ENCODE measurements at places on chromosomes 16 and 17.

DNA sequence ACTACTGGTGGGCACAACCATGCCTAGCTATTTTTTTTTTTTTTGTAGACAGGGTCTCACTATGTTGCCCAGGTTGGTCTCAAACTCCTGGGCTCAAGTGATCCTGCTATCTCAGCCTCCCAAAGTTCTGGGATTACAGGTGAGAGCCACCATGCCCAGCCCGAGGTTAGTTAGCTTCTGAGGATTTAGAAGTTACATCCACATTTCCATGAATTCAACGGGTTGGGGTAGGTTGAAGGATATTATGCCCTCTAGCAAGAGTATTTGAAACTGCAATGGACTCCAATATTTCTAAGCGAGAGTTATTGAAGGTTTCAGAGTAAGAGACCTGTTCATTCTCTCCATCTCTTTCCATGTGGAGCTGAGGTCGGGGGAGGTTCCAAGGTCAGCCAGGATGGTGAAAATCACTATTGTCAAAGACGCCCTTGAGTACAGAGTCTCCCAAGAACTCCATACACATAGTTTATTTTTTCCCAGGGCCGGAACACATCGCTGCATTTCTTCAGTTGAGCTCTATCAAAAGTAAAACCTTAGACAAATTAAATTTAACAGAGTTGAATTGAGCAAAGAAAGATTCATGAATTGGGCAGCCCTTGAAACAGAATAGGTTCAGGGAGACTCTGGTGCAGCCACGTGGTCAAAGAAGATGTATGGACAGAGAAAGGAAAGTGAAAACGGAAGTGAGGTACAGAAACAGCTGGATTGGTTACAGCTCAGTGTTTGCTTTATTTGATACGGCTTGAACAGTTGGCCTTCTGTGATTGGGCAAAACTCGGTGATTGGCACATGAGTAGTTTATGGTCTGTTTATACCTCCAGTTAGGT, 19.0 kb upstream of the ITPRIPL2 start:
- DNase-seq = no peak

GRCh38 chr16:57341062-57341440, 17.5 kb upstream of the CCL22 start:
- DNase-seq = no peak

- no peak for DNase-seq
Observed at GRCh38 chr17:51764387-51764971, 394.0 kb downstream of the CA10 start.

GRCh38 chr16:87661561-87661960, 59.3 kb downstream of the JPH3 start:
- peak; percentile 23 for DNase-seq

- no peak for DNase-seq
Observed at GRCh38 chr17:27488231-27488630, 32.0 kb downstream of the KSR1 start.

DNA sequence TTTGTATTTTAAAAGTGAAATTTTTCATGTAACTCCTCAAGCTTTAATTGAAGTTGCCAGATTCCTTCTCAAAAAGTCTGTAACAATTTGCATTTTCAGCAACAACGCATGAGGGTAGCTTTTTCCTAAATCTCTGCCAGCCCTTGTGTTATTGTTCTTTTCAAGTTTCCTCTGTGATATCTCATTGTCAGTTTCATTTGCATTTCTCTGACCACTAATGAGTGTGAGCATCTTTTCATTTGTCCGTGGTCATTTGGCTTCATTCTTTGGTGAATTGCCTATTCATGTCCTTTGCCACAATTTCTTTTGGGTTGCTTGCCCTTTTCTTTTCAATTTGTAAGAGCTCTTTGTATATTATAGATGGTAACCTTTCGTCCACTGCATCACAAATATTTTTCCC, 68.0 kb upstream of the NKD1 start:
- DNase-seq = no peak

GRCh38 chr17:379531-380465, 27.2 kb upstream of the RPH3AL start:
- DNase-seq = no peak

- DNase-seq = no peak
Observed at GRCh38 chr17:53687324-53687723, 135.4 kb upstream of the KIF2B start.

DNA sequence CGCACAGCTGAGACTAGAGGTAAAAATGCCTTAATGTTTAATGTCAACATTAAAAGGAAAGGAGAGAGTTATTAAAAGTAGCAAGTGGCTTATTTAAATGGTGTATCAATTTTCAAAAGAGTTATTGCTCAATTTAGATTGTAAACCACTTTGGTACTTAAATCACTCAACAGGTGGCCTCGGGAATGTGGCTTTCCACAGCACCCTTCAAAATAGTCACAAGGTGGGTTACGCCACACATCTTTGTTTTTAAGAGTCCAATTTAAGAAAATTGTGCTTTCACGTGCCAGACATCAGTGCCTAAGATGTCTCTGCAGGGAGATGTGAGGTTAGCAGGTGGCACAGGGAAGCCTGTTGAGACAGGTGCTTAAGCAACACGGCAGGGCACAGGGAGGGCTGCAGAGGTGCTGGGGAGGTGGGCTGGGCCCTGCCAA, 27.5 kb upstream of the ADCY7 start:
- DNase-seq = no peak

GRCh38 chr17:72826602-72827001, 265.9 kb downstream of the SLC39A11 start:
- DNase-seq = no peak

DNA sequence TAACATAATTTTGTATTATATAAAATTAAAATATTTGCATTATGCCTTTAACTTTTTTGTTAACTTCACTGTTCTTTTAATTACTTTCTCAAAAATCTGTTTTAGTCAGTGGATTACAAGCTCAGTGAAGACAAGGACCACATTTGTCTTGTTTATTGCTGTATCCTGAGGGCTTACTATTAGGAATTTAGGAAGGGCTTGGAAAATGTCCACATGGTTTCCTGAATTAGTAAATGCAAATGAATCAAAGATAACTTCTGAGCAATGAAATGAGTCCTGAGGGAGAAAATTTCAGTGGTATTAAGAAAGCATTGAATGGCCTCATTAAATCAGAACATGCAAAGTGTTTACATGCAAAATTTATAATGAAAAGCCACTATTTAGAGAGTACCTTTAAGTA, 1293.2 kb upstream of the GOT2 start:
- no peak for DNase-seq

DNA sequence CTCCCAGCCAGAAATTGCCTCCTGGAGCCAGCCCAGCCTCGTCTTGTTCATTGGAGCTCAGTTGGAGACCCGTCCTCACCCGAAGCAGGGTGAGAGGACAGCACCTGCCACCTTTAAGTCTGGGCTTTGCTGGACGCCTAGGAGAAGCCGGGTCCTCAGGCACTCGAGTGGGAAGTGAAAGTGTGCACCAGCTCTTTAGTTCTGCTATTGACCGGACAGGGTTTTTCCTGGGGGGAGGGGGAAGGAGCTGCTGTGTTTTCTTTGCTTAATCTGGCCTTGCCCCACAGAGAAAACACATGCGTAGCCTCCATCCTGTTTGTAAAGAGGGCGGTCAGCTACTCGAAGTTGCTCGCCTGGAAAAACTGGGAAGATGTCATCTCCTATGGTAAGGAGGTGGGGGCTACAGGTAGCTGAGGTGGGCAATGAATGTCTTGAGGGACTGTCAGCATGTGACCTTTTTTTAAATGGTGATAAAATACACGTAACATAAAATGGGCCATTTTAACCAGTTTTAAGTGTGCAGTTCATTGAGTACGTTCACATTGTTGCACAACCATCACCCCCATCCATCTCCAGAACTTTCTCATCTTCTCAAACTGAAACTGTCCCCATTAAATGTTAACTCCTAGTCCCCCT, 34.4 kb downstream of the CMIP start:
- DNase-seq = peak; percentile 83

DNA sequence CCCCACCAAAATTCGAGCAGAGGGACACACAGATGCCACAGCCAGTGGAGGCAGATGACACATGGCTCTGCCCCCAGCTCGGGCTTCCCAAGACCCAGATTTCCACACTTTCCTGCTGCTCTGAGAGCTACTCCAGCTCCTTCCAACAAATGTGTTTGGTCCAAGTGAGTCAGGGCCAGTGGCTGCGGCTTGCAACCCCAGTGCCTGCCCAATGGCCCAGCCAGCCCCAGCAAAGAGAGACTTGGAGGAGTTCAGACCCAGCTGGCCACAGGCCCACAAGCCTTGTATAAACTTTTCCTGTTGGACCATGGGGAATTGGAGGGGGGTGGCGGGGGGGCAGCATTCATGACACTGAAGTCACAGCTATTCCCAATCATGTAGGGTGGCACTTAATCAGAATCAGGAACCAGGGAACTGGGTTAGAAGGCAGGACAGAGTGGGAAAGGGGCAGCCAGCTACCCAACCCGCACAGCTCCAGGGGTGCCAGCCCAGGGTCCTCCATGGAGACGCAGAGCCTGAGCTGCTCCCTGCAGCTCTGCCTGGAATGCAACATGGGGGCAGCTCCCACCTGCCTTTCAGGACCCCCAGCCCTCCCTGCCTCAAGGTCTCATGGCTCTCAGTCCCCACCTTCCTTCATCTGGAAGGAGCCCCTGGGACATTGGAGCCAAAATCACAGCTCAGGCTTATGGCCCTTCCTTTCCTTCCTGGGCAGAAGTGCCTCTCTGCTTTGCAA, 17.5 kb upstream of the C16orf78 start:
- no peak for DNase-seq

GRCh38 chr16:49489686-49490320, 116.2 kb downstream of the C16orf78 start:
- no peak for DNase-seq

GRCh38 chr16:66569131-66569530, 2.9 kb downstream of the CMTM1 start:
- DNase-seq = no peak

GRCh38 chr17:9522074-9522473, 53.5 kb downstream of the STX8 start:
- DNase-seq = no peak

DNA sequence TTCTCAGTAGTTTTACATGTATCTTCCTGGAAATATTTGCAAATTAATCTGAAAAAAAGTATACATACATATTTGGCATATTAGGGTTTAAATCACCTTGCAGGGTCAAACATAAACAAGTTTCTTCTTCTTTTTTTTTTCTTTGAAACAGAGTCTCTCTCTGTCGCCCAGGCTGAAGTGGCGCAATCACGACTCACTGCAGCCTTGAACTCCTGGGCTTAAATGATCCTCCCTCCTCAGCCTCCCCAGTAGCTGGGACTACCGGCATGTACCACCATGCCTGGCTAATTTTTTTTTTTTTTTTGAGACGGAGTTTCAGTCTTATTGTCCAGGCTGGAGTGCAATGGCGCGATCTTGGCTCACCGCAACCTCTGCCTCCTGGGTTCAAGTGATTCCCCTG, 12.6 kb upstream of the FUS start:
- DNase-seq = no peak

GRCh38 chr17:2081564-2081963, 26.7 kb downstream of the HIC1 start:
- no peak for DNase-seq

DNA sequence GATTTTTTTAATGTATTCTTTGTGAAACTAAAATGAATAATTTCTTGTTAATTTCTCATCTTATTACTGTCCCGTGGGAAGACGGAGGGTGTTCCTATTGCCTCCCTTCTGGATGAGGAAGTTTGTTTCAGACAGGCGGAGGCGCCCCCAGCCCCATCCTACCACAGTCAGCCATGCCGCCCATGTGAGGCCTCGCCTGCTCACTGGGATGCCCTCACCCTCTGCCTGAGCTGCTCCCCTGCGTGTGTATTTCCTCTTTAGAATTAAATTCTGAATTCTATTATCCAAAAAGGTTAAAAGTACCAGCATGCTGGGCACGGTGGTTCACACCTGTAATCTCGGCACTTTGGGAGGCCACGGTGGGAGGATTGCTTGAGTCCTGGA, 14.0 kb downstream of the KCTD2 start:
- DNase-seq = no peak

- no peak for DNase-seq
Observed at GRCh38 chr16:56630134-56630533, 2.3 kb upstream of the MT1M start.

- no peak for DNase-seq
Observed at GRCh38 chr17:41522301-41523224, 3.9 kb upstream of the KRT15 start.

- DNase-seq = no peak
Observed at GRCh38 chr16:73356401-73357079, 308.6 kb upstream of the ZFHX3 start.

DNA sequence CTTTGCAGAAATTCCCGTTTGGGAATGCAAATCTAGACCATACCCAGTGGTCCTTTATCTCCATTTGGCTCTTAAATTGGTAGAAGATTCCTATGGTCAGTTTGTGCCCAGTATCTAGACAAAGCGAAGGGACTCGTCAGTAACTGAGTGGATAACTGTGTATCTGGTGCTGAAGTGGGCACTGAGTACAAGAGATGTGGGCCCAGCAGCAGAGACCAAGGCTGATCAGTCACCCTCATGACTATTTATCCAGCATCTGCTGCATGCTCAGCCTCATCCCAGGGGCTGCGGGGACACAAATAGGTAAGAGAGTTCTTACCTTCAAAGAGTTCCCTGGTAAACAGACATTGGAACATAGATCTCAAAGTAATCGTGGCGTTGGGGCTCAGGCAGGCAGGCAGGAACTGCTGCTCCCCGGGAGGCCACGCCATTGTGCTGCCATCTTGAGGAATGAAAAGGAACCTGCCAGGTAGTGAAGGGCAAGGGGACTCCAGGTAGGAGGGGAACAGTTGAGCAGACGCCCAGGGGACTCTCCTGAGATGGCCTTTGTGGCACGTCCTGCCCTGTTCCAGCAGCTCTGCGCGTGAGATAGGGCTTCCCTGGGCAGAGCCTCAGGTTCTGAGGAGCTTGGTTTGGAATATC, 10.3 kb downstream of the NT5M start:
- peak; percentile 59 for DNase-seq

- DNase-seq = no peak
Observed at GRCh38 chr17:29039764-29040598, 3.0 kb upstream of the PIPOX start.

DNA sequence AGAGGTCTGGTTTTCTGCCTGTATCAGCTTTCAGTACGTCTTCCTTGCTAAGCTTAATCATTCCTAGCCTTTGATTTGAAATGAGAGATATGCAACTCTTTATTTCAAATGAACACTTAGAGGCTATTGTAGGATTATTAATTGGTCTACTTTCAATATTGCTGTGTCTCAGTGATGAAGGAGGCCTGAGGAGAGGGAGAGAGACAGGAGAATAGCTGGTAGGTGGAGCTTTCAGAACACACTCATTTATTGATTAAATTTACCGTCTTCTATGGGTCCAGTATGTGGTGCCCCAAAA, 187.0 kb downstream of the BCAS3 start:
- DNase-seq = no peak

GRCh38 chr17:30519166-30519565, 42.0 kb downstream of the GOSR1 start:
- no peak for DNase-seq

GRCh38 chr16:79206889-79207288, 393.6 kb downstream of the MAF start:
- DNase-seq = no peak

- DNase-seq = no peak
Observed at GRCh38 chr17:16001226-16001897, 1.7 kb downstream of the TTC19 start.

DNA sequence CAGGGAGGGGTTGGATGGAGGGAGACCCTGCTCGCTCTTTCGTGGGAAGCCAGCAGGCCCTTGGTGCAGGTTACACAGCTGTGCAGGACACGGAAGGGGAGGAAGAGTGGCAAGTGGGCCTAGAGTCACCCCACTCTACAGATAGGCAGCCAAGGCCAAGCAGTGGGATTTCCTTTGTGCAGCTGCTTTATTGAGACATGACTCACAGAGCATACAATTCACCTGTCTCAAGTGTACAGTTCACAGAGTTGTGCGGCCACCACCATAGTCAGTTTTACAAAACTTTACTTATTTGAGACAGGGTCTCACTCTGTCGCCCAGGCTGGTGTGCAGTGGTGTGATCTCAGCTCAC, 91.2 kb upstream of the CIBAR2 start:
- no peak for DNase-seq

Measured in memory B cell (primary cell).